ENCODE measurements at places on chromosomes 5 and 9.

DNA sequence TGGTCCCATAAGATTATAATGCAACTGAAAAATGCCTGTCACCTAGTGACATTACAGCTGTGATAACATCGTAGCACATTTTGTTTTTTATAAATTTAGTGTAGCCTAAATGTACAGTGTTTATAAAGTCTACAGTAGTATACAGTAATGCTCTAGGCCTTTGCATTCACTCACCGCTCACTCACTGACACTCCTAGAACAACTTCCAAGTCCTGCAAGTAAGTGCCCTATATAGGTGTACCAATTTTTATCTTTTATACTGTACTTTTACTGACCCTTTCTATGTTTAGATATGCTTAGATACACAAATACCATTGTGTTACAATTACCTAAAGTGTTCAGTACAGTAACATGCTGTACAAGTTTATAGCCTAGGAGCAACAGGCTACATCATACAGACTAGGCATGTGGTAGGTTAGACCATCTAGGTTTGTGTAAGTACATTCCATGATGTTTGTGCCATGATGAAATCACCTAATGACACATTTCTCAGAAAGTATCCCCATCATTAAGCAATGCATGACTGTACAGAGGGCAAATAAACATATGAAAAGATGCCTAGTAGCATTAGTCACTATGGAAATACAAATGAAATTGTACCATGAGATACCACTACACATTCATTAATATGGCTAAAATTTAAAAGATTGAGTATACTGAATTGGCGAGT, 127.6 kb downstream of the TRPM6 start:
- DNase-seq: no peak

- DNase-seq: no peak
These were observed 219.6 kb downstream of the PLK2 start for GRCh38 chr5:58240322-58240721.

DNA sequence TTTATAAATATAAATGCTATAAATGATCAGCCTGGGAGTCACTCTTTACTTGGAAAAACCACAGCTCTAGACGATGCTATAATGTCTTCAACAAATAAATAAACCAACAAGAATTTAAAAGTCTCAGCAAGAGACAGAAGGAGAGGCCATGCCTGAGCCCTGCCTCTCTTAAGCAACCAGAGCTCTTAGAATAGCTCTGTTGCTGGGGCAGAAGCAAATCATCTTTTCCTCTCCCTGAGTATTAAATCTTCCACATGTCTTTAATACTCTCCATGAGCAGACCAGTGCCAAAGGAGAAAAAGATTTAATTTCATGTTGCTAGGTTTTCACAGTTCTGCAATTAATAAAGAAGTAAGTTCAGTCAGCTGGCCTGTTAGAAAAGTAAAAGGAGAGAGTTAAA, 408.0 kb upstream of the SLC30A5 start:
- no peak for DNase-seq

DNA sequence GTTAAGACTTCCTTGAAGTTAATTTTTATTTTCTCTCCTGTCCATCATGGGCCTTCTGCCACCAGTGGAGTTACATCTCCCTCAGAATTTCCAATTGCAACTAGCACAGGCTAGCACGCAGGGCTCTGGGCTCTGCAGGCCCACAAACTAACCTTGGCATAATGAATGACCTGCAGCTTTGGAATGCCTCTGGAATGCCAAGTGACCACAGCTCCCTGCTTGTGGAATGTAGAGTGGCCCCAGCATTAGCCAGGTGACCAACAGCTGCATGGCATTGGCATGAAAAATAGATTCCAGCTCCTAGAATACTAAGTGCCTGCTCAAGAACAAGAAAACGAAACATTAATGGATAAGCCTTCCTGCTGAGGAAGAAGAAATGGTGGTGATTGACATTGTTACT, 726.1 kb downstream of the BRINP1 start:
- no peak for DNase-seq

GRCh38 chr5:133853646-133854365, 114.6 kb downstream of the C5orf15 start:
- no peak for DNase-seq

GRCh38 chr5:157463621-157464518, 3.9 kb downstream of the NIPAL4 start:
- no peak for DNase-seq

- DNase-seq: no peak
These were observed 25.0 kb upstream of the SNX2 start for GRCh38 chr5:122749886-122750285.

DNA sequence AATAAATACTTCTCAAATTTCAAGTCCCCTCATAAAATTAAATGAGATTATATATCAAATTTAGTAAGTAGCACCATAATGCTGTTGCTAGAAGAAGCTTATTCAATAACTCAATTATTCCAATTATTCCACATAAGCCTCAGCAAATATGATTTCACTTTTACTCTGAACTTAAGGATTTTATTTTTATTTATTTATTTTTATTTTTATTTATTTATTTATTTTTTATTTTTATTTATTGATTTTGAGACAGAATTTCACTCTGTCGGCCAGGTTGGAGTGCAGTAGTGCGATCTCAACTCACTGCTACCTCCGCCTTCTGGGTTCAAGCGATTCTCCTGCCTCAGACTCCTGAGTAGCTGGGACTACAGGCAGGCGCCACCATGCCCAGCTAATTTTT, 1308.3 kb upstream of the CDH9 start:
- no peak for DNase-seq

DNA sequence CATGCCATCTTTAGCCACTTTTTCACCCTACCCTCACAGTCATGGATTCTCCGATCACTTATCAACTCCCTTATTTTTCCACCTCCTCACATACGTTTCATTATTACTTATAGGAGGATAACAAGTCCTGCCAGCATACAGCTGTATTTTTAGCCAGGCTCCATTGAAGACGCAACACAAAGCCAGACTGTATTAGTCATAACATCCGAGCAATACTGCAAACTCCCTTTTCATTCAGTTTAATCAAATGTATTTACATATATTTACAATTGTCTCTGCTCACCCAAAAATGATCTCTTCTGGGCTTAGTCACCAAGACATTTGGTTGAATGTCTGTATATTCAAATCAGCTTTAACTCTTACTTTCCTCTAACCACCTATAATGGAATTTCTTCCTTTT, 126.4 kb upstream of the PRLR start:
- no peak for DNase-seq

GRCh38 chr5:16727755-16728325, 111.0 kb upstream of the RETREG1 start:
- DNase-seq: no peak

GRCh38 chr5:148708854-148709253, 54.5 kb upstream of the HTR4 start:
- no peak for DNase-seq

- DNase-seq: no peak
These were observed 55.1 kb upstream of the PRLR start for GRCh38 chr5:35285435-35285834.

DNA sequence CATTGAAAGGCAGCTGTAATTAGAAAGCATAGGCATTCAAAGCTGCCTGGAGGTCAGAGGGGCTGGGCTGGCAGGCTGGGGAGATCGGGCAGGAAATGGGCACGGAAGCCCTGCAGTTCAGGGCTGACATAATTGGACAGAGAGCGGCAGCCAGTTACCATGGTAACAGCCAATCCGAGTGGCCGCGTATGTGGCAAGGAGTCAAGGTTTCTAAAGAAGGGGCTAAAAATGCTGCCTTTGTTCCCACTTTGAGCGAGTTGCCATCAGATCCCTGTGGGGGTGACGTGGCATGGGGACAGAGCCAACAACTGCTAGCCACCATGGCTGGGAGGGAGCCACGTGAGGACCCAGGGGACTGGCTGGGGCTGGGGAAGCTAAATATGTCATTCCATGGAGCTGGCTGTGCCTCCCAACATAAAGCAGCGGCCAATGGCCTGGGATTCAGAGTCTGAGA, 44.7 kb upstream of the NDFIP1 start:
- peak; percentile 84 for DNase-seq

DNA sequence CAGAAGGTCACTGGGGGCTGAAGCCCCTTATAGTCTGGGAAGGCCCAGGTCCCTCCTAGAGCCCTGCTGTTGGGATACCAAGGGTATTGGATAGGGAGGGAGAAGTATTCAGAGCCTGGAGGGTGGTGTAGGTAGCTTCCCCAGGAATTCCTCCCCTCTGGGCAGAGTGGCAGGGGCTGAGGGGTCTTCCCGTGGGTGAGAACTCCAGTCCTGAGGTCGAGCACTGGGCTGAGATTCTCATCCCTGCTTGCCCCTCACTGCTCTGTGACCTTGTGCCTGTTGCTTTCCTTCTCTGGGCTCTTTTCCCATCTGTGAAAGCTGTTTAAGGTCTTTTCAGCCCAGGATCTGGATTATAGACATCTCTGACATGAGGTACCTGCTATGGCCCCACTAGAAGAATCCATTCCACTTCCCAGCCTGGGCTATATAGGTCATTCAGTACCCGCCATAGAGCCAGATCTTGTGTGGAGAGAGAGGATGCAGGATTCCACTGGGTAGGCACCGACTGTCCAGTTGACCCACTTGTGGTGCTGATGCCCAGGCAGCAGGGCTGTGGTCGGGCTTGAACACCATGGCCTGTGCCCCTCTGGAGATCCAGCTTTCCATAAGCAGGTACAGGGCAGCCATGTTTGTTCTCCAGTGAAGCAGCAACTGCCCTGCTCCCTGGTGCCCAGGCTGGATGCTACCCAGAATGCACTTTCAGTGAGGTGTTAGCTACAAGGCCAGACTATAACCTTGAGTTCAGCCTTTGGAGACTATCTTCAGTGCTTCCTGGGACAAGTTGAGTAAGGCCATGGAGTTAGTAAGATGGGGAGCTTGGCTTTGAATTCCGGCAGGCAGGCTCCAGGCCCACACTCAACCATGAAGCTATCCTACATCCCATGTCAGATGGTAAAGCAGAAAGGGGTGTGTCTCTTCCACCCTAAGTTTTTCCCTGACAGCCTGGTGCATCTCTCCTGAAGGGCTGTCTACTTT, 60.1 kb downstream of the AMBP start:
- DNase-seq: no peak

GRCh38 chr9:109098171-109098959, 21.4 kb downstream of the TMEM245 start:
- no peak for DNase-seq

DNA sequence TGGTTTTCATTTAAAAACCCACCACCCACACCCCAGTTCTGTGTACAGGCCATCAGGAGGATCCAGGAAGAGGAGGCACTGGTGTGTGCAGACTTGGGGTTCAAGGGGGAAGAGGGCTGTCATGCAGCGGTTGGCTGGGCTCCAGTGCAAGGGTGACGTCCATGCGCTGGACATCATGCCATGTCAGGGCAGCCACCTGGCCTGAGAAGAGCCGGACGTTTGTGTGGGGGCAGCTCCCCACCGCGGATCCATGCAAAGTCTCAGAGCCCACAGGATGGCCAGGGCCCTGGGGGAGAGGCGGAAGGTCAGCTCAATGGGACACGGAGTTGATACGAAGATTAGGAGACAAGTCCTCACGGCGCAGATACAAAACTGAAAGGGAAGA, 11.1 kb downstream of the BRD9 start:
- no peak for DNase-seq

DNA sequence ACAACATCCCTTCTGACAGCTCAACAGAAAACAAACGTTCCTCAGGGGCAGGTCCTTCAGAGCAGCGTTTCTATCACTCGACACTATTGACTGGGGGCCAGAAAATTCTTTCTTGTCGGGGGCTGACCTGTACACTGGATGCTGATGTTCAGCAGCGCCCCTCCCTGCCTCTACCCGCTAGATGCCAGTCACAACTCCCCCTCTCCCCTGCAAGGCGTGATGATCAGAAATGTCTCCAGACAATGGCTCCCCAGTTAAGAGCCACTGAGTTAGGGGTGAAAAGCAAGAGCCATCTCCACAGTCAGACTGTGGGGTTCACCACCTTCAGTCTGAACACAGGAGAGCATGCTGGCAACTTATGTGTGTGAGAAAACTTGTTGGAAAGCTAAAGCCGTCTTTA, 39.8 kb downstream of the SERINC5 start:
- no peak for DNase-seq

DNA sequence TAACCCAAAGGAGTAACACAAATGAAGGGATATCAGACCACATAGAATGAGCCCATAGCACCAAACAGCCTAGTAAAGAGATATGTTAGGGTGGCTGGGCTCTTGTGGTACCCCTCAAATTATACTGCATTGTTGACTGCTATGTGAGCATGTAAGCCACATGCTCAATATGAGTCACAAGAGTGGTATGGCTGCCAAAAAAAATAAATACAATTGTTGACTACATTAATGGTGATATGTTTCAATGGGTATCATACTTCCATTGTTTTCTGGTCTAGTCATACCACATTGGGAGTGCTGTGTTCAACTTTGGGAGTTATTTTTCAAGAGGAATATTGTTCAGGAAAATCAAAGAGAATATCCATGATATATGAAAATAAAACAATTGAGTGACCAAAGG, 162.4 kb upstream of the PIK3R1 start:
- DNase-seq: no peak
